ENCODE measurements at places on chromosomes 4 and X.

DNA sequence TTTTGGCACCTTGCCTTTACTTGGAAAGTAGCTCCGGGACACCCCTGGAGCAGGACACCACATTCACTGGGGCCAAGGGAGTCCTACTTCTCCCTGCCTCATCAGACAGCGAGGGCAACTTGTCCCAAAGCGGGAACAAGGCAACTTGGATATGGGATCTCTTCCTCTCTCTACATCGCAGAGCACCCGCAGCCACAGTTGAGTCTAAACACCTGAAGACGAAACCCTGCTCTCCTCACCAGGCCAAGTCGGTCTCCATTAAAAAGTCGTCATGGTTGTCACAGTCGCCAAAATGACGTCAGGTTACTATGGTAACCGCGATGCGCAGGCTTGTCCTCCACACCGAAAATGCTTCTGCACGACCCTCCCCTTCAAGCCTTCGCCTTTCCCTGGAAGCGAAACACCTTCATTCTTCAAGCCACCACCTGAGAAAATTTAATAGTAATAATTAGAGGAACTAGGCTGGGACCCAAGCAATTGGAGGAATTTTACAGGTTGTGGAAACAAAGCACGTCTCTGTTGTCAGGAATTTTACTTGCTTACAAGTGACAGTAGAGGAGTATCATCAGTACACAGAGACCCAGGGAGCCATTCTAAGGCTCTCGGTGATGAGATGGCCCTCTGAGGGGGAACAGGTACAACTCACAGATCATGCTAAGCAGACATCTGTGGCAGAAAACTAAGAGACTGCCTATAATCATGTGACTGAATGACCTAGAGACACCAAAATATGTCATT is 30.5 kb upstream of the TCEAL4 start:
- no peak for DNase-seq

DNA sequence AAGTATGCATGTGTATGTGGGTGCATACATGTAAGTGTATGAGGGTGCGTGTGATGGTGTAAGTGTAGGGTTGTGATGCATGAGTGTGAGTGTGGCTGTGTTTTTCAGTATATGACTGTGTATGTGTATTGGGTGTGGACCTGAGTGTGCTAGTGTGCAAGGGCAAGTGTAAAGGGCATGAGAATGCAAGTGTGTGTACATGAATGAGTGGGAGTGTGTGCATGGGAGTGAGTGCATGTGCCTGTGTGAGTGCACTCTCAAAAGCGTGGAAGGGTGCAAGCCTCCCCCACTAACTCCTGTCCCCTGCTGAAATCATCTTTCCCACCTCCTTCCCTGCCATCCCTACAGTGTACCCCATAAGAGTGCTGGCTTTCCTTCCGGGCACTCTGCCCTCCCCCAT is 225.1 kb upstream of the PRKX start:
- DNase-seq = no peak

DNA sequence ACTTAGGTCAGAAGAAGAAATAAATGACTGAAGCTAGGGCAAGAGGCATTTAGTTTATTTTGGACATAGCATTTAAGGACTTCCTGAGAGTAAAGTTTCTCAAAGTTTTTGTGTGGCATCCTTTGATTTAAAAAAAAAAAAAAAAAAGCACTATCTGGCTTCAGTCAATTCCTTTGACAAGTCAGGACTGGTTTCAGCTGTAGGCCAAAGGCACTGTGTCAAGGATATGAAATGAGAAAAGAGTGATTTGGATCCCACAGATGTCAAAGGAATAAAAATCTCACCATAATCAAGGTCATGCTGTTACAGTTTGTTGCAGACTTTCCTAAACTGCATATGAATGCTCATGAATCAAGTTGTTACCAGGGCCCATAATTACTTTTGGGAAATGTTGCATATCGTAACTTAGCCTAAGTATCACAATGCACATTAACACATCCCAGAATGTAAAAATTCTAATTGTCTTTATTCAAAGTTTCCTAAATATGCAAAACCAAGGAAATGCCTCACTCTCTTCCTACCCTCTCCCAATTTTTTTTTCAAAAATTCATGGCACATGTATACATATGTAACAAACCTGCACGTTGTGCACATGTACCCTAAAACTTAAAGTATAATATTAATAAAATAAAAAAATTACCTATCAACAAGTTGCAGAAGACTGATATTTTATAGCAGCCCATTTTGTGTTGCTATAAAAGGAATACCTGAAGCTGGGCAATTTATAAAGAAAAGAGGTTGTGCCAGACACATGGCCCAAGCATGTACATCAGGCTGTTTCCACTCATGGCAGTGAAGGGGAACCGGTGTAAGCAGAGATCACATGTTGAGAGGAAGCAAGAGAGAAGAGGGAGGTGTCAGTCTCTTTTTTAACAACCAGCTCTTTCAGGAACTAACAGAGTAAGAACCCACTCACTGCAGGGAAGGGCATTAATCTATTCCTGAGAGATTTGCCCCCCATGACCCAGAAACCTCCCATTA is 33.7 kb upstream of the ADAMTS3 start:
- DNase-seq = no peak

DNA sequence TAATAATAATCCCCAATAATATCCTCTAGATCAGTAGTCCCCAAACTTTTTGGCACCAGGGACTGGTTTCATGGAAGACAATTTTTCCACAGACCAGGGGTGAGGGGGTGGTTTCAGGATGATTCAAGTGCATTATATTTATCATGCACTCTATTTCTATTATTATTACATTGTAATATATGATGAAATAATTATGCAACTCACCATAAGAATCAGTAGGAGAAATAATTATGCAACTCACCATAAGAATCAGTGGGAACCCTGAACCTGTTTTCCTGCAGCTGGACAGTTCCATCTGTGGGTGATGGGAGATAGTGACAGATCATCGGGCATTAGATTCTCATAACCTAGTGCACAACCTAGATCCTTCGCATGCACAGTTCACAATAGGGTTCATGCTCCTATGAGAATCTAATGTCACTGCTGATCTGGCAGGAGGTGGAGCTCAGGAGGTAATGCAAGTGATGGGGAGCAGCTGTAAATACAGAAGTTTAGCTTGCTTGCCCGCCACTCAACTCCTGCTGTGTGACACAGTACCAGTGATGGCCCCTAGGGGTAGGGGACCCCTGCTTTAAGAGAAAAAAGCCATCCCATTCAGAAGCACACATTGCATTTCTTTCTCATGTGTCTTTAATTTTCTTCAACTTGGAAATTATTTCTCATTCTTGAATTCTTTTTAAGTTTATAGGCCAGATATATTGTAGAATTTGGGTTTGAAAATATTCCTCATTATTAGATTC is 16.0 kb upstream of the SH3RF1 start:
- no peak for DNase-seq

- no peak for DNase-seq
Measured at GRCh38 chr4:7196288-7196651, 3.9 kb downstream of the SORCS2 start.

DNA sequence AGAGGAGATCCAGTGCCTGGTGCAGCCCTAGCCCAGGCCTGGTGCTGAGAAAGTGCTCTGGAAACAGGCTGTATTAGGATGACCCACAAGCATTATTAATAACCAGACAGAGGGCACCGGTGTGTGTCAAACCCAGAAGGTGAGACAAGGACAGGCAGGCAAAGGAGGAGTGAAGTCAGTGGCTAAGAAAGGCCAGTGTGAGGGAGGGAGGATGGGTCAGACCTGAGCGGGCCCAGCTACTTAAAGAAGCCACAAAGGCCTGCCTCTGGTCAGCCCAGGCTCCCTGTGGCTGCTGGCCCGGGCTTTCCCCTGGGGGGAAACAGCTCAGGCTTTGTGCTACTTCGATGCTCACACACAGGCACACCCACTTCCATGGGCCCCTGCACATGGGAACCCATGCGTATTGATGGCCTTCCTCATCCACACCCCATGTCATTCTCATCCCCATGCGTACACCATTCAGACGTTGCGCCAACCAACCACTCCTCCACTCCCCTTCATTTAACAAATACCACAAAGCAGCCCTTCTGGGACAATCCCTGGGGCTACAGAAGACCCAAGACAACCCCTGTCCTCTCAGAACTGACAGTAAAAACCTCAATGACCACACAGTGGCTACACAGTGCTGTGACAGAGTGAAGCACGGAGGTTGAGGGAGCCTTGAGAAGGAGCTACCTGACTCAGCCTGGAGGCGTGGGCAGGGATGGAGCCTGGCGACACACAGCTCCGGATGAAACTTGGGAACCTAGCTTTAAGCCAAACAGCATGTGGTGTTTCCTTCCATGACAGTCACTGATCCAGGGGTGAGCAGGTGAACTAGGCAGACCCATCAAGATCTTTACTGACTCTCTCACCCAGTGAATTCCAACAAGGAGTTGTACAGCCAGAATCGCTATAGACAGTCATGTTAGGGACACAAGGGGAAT is 24.9 kb upstream of the MTM1 start:
- peak; percentile 30 for DNase-seq

- no peak for DNase-seq
Measured at GRCh38 chrX:13366698-13367097, 46.8 kb upstream of the ATXN3L start.

GRCh38 chr4:57410331-57411052 is 300.3 kb upstream of the IGFBP7 start:
- DNase-seq = no peak

- no peak for DNase-seq
Measured at GRCh38 chr4:11487868-11488544, 59.3 kb upstream of the HS3ST1 start.

DNA sequence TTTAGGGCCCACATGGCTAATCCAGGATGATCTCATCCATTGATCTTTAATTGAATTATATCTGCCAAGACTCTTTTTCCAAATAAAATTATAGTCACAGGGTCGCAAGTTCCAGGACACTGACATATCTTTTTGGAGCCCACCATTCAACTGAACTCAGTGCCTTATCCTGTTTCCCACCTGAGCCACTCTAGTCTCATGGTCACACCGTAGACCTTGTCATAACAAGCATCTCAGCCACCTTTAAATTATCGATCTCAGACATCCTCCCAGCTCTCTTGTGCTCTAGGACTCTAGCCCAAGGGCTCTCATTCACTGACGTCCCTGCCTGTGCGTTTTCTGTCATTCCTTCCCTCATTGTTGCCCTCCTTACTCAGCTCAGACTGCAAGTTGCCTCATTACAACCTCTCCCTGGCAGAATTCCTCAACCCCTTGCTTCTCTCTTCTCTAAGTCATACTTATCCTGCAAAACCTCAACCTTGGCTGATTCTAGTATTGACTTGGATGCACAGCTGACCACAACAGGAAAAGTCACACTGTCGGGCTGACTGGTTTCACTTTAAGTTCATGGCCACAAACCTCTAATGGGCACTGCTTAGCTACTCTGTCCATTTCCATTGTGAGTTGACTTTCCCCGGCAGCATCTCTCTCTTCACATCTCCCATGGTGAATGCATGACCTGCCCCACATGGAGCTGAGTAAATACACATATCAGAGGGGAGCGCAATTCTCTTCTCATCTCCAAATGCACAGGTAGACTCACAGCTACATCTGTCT is 91.0 kb upstream of the TRIM2 start:
- no peak for DNase-seq

GRCh38 chr4:10164877-10165283 is 48.3 kb upstream of the WDR1 start:
- no peak for DNase-seq

- no peak for DNase-seq
Measured at GRCh38 chr4:101230801-101231426, 116.4 kb downstream of the PPP3CA start.

GRCh38 chr4:114857831-114858230 is 255.6 kb downstream of the NDST4 start:
- DNase-seq = no peak

- no peak for DNase-seq
Measured at GRCh38 chr4:152200511-152201333, 335.2 kb downstream of the FBXW7 start.

DNA sequence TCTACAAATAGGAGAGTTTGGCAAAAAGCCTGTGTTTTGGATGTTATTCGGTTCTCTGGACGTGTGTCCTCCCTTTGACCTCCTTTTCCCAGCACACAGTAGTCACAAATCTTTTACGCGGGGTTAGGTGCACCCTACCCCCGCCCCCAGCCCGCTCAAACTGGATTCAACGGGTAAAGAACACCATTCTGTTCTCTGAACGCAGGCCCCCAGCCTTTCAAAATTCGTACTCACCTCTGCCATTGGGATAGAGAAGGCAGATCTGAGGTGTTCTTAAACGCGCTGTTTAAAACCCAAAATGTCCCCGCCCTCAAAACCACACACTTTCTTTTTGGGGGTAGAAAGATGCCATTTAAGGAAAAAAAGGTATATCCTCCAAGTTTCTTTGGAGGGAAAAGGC is 2.7 kb downstream of the LEF1 start:
- DNase-seq = no peak

GRCh38 chr4:133995243-133995960 is 206.2 kb downstream of the PABPC4L start:
- DNase-seq = no peak

- no peak for DNase-seq
Measured at GRCh38 chr4:106289737-106290136, 26.3 kb downstream of the TBCK start.

GRCh38 chrX:13906093-13906492 is 89.2 kb upstream of the GPM6B start:
- DNase-seq = no peak

GRCh38 chr4:84147831-84148230 is 351.3 kb downstream of the NKX6-1 start:
- no peak for DNase-seq

- no peak for DNase-seq
Measured at GRCh38 chr4:17324386-17324830, 187.5 kb downstream of the QDPR start.

DNA sequence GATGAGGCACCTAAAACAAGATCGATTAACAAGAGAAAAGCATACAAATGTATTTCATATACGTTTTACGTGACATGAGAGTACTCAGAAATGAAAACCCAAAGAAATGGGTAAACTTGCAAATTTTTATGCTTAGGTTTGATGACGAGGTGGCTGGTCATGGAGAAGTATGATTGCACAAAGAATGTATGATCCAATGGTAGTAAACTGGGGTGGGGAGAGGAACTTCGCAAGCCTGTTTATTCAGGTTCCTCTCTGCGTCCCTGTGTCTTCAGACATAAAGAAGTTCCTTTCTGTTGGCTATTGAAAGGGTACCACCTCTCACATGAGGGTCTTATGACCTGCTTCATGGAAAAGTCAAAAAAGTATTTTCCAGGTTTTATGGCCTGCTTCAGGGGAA is 309.2 kb downstream of the BCOR start:
- DNase-seq = no peak

DNA sequence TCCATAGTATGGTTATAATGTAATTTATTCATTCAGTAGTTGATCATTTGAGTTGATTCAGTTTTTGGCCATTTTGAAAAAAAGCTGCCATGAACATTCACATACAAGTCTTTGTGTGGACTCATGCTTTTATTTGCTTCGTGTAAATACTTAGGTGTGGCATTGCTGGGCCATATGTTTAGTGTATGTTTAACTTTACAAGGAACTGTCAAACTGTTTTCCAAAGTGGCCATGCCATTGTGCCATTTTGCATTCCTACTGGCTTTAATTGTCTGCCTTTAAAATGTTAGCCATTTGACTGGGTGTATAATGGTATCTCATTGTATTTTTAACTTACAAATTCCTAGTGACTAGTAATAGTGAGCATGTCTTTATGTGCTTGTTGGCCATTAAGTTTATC is 8.8 kb downstream of the MTM1 start:
- DNase-seq = no peak
